ENCODE measurements at places on chromosomes 1 and 21. TPM values are rescaled to one million over a fixed set of nuclear protein-coding genes. Genes with fewer than 3 reads are reported as not detected.

GRCh38 chr1:24364975-24365678 lies 46.0 kb downstream of the GRHL3 start:
- no peak overlapping the region for H3K27ac ChIP-seq
- no peaks in the 10 kb centered on the region for H3K36me3 ChIP-seq
- peak; percentile 26 for DNase-seq
- H3K4me1 ChIP-seq: peaks cover 9% of the 10 kb centered on the region

- no peaks in the 10 kb centered on the region for H3K27me3 ChIP-seq
- no peak overlapping the region for H3K4me3 ChIP-seq
- peaks cover 19% of the 10 kb centered on the region for H3K4me1 ChIP-seq
- peaks cover 15% of the 10 kb centered on the region for H3K36me3 ChIP-seq
- no peak overlapping the region for H3K27ac ChIP-seq
- no peak for DNase-seq
These were observed 31.4 kb downstream of the EPS15 start for GRCh38 chr1:51487628-51488027.

Gene ADAM30
- not detected for total RNA-seq

Gene PPIAL4G
- 0.60 TPM for total RNA-seq

Gene CCDC181
- not detected for total RNA-seq
